ENCODE measurements at places on chromosomes 3 and 15.

DNA sequence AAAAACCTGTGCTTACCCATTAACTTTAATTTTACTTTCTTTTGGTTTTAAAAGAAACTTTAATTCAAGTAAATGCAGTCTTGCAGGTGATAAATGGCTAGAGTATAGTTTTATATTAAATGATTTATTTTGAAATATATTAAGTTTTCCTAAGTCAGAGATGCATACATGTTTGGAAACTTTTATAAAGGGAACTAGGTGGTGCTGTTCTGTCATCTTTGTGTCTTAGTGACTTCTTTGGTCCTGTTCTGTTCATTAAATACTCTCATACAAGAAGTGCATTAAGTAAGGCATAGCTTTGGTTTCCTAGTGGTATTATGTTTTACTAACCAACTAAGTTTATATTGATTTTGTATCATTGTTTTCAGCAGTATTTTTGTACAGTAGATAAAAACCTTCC, 15.6 kb downstream of the CADM2 start:
- DNase-seq: no peak

GRCh38 chr15:33722005-33722672, 246.2 kb upstream of the CHRM5 start:
- peak; percentile 31 for DNase-seq

GRCh38 chr3:23377928-23378672, 175.0 kb downstream of the UBE2E2 start:
- no peak for DNase-seq

DNA sequence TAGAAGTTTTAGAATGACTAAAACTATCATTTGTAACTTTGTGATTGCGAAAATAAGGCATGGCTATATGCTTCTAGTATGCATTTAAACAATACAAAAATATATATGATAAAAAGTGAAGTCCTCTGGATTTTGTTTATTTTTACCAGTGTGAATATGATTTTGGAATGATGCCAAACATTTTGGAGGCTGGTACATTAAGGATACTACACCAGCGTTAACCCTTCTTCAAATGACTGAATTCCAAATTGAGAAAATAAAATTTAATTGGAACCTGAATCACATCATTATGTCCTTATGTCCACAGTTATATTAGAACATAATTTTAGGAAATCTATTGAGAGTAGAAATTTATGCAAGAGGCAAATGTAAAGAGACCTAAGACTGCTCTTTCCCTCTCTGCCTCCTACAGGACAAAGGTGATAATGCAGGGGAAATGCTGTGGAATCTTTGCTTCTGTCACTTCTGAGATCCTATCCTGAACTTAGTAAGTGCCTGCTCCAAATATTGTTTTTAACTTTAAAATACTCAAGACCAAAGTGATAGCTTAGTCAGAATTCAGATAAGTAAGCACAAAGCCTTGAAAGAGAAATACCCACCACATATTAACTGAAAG, 121.1 kb upstream of the NANOGP8 start:
- DNase-seq: no peak

GRCh38 chr3:7740458-7740857, 761.2 kb upstream of the LMCD1 start:
- no peak for DNase-seq

- peak; percentile 81 for DNase-seq
Observed at GRCh38 chr3:194269610-194270145, 81.5 kb downstream of the CPN2 start.

DNA sequence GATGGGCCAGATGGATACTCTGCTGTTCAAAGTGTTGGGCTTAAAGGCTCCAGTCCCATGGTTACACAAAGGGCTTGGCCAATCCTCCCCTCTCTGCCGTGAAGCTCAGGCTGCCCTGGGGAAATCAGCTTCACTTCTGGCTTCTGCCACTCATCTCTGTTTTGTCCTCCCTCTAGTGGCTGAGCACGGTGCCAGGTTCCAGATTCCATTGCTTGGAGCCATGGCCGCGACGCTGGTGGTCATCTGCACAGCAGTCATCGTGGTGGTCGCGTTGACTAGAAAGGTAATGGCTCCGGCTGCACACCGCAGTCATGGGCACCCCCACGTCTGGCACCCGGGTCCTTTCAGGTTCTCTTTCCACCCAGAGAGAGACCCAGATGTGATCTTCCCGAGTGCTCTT, 5.6 kb downstream of the TIGIT start:
- DNase-seq: peak; percentile 34

GRCh38 chr3:16429086-16429485, 84.4 kb downstream of the RFTN1 start:
- DNase-seq: no peak

DNA sequence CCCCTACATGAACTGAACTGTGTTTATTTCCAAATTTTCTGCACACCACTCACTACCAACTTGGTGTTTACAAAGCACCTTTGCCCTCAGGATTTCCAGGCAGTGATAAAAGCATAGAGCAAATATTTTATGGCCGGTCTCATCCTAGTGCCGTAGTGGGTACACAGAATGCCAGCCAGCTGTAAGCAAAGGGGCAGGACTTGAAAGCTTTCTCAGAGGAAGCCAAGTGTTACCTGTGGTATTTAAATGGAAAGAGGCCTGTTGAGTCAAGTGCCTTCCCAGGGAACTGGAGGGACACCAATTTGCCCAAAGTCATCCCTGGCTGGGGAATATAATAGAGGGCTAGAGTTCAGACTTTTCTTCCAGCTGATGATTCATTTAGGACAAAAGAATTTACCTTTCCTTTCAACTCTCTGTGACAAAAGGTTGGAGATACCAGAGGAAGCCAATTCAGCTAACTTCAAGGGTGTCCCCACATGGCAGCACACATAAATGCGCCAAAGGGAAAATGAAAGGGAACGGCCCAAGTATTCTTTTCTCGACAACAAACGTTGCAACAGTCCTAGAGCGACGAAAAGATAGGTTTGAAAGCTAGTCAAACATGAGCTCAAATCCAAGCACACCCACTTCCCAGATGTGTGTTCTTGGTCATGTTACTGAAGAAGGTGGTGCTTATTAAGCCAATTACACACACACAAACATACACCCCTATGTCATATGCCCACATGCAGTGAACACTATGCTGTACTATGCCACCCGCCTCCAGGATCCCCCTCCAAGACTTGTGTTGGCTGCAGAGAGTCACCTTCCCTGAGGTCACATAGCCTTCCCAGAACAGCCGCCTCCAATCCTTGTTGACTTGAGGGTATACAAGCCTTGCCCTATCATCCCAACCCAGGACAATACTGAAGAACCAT, 27.7 kb downstream of the MAGI1 start:
- DNase-seq: no peak

- no peak for DNase-seq
Observed at GRCh38 chr3:185759512-185759911, 65.3 kb downstream of the IGF2BP2 start.

GRCh38 chr3:136840252-136840651, 21.3 kb downstream of the SLC35G2 start:
- DNase-seq: no peak

DNA sequence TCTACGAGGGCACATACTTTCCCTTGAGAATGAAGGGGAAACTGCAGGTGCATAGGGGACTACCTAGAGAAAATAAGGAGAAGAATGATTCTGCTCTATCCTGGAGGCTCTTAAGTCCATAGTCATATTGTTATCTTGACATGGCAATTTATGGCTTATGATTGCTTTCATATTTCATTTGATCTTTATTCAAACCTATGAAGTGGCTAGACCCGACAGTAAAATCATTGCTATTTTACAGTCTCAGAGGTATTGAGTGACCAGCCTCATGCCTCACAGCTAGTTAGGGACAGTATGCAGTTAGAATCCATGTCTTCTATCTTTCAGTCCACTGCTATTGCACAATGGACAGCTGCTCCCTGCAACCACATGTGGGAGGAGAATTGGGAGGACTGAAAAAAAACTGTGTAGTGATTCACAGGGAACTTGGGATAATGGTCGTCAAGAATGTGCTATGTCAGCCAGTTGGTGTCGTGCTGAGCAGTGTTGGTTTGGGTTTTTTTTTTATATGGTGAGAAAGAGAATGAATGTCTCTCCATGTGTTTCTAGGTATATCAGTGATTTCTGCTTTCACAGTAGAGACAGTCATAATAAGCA, 63.2 kb upstream of the SPPL2A start:
- DNase-seq: peak; percentile 81

DNA sequence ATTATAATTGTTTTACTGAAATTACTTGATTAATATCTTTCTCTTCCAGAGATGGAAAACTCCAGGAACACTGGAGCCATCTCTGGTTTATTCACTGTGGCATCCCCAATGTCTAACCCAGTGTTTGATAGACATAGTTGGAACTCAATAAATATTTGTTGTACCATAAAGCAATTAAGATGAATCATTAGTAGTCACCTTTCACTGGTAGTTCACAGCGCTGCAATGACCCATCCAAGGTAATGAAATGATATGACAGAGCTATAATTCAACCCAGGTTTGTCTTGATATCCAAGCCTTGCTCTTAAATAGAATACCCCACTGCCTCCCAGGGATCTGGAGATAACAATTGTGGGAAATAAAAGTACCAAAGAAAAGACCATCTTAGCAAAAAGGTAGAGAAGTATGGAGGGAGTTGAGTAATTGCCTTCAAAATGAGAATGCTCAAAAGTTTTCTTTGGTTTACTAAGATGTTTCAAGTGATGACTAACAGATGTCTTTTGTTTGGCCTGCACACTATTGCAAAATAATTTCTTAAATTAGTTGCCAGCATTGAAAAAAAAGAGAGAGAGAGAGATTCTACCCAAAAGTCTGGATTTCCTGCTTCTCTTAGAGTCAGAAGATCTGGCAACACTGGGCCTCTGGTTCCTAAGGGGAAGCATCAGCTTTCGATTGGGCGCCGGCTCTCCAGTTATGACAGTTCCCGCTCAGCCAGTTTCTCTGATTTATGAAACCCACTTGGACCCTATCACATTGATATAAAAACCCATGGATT, 348.5 kb downstream of the ERC2 start:
- DNase-seq: no peak
